Ovary (tissue), 10 donors: ENCODE measurements at places on chromosomes 3 and 15. TPM values are rescaled to one million over a fixed set of nuclear protein-coding genes. Genes with fewer than 3 reads are reported as not detected.

DNA sequence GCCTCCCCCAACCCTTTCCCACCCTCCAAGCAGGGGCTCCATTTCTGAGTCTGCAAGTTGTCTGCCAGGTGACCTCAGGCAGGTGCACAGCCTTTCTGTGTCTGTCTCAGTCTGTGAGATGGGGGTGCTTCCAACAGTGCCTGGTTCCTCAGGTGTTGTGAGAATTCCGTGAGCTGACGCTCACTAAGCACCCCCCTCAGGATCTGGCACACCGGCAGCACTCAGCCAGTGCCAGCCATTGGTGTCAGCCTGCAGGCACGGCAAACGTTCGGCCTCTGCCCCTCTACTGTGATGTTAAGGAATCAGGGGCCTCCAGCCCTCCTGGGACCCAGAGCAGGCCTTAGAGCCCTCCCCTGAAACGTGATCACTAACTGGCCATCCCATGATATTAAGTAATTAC lies 2.4 kb downstream of the KLF15 start:
- no peak for DNase-seq
- H3K4me1 ChIP-seq, result peaks cover 30% of the 10 kb centered on the region
- no peak overlapping the region for H3K4me3 ChIP-seq
- no peaks in the 10 kb centered on the region for H3K36me3 ChIP-seq

GRCh38 chr15:53808058-53808706 lies 48.7 kb upstream of the WDR72 start:
- no peak overlapping the region for H3K27ac ChIP-seq
- no peaks in the 10 kb centered on the region for H3K4me1 ChIP-seq
- no peak overlapping the region for H3K4me3 ChIP-seq
- no peaks in the 10 kb centered on the region for H3K36me3 ChIP-seq
- no peak for DNase-seq

DNA sequence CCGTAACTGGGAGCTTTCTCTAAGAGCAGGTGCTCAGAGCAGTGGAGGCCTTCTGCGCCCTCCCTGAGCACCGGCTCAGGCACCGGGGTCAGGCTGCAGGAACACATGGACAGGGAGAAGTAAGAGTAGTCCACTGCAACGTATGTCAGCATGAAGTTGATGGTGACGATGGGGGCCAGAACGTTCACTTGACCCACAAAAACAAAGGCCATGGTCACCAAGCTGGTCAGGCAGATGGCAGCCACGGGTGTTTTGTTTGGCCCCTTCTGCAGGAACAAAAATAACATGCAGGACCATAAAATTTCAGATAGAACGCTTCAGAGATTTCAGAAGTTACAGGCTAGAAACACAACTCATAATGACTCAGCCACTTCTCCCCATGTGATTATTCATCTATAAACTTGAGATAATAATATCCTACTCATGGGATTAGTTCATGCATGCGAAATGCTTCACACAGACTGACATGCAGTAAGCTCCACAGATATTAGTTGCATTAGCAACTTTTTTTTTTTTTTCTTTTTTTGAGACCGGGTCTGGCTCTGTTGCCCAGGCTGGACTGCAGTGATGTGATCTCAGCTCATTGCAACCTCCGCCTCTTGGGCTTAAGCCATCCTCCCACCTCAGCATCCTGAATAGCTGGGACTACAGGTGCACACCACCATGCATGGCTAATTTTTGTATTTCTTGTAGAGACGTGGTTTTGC lies 52.2 kb upstream of the HEG1 start:
- H3K27me3 ChIP-seq, result no peaks in the 10 kb centered on the region
- H3K36me3 ChIP-seq, result no peaks in the 10 kb centered on the region
- no peaks in the 10 kb centered on the region for H3K4me1 ChIP-seq
- H3K27ac ChIP-seq, result no peak overlapping the region
- H3K4me3 ChIP-seq, result no peak overlapping the region

DNA sequence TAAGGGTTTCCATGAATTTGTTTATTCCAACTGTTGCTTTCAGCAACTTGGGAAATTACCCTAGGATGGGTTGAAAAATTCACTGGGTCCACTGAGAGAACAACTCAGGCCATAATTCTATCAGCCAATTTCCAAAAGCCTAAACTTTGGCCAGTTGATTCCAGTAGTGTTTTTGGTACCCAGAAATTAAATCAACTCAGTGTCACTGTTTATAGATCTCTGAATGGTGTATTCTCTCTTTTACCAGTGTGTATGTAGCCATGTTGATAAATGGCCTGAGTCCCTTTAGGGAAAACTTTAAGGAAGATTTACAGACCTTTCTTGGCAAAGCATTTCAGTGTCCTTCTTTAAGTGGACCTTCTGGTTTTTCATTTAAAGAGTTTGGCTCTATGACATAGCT lies 636.4 kb downstream of the OTOL1 start:
- H3K4me3 ChIP-seq, result no peak overlapping the region
- no peak overlapping the region for H3K27ac ChIP-seq
- H3K36me3 ChIP-seq, result no peaks in the 10 kb centered on the region
- no peak for DNase-seq
- no peaks in the 10 kb centered on the region for H3K27me3 ChIP-seq

GRCh38 chr3:196641333-196642054 lies 2.0 kb downstream of the NRROS start:
- no peak overlapping the region for H3K4me3 ChIP-seq
- H3K27ac ChIP-seq, result no peak overlapping the region
- DNase-seq, result no peak
- no peaks in the 10 kb centered on the region for H3K4me1 ChIP-seq
- H3K36me3 ChIP-seq, result no peaks in the 10 kb centered on the region

DNA sequence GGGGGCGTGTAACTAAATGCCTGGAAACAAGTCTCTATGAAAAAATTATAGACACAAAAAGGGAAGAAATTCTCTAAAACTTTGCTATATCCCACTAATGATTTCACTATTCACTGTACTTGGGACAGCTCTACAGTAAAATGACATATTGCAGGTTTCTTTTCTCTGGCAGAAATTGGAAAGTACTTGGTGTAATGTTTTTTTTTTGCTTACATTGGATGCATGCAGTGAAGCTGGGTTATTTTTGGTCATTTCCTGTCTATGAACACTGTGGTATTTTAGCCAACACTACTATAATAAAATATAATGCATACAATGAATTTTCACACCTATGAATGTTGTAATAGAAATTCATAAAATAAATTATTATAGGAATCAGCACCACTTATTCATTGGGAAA lies 109.7 kb downstream of the LRRC49 start:
- no peaks in the 10 kb centered on the region for H3K36me3 ChIP-seq

- peaks cover 2% of the 10 kb centered on the region for H3K4me1 ChIP-seq
- H3K36me3 ChIP-seq, result no peaks in the 10 kb centered on the region
- no peak overlapping the region for H3K4me3 ChIP-seq
- no peak overlapping the region for H3K27ac ChIP-seq
- H3K27me3 ChIP-seq, result no peaks in the 10 kb centered on the region
These were observed 114.3 kb upstream of the SEMA6D start for GRCh38 chr15:47603026-47603425.

DNA sequence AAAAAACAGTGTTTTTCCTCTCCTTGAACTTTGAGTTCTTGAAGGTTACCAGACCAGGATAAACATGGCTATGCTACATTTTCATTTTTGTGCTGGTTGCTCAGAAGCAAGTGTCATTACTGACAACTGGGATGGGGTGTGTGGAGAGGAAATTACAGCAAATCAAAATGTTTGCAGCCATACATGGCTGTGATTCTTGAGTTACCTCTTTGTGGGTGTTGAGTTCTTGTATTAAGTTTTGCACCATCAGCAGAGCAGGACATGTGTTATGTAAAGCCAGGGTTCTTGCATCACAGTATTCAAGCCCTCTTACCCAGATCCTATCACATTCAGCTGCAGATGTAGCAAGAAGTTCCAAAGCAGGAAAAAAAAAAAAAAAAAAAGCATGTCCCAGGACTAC lies 53.9 kb upstream of the ATOSA start:
- H3K4me3 ChIP-seq, result no peak overlapping the region
- no peaks in the 10 kb centered on the region for H3K36me3 ChIP-seq
- no peak for DNase-seq
- no peaks in the 10 kb centered on the region for H3K27me3 ChIP-seq
- H3K4me1 ChIP-seq, result peaks cover 5% of the 10 kb centered on the region

GRCh38 chr3:122088531-122088930 lies 33.4 kb downstream of the CD86 start:
- no peaks in the 10 kb centered on the region for H3K36me3 ChIP-seq
- no peaks in the 10 kb centered on the region for H3K4me1 ChIP-seq
- H3K27me3 ChIP-seq, result no peaks in the 10 kb centered on the region
- no peak overlapping the region for H3K4me3 ChIP-seq

DNA sequence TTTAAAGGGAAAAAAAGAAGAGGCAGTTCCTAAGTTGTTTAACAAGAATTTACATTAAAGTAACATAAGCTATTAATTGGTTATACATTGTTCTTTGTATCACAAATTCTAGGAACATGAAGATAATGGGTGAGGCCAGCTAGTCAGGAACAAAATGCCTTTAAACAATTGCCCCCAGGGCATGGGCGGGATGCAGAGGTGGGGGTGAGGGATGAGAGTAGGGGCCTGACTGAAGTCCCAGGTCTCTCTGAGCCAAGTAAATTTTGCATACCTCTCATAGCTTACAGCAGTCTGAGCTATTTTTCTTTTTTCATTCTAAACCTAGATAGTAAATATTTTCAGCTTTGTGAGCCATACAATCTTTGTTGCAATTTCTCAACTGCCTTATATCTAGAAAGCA lies 77.8 kb upstream of the RNU6-1 start:
- no peak overlapping the region for H3K4me3 ChIP-seq
- no peaks in the 10 kb centered on the region for H3K27me3 ChIP-seq
- no peak for DNase-seq
- no peaks in the 10 kb centered on the region for H3K36me3 ChIP-seq
- H3K27ac ChIP-seq, result no peak overlapping the region
- H3K4me1 ChIP-seq, result peaks cover 16% of the 10 kb centered on the region

DNA sequence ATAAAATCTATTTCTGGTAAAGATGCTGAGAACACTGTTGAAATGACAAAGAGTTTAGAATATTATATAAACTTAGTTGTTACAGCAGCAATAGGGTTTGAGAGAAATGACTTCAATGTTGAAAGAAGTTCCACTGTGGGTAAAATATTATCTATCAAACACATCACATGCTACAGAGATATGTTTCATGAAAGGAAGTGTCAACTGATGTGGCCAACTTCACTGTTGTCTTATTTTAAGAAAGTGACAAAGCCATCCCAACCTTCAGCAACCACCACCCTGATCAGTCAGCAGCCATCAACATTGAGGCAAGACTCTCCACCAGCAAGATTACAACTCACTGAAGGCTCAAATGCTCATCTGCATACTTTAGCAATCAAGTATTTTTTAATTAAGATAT lies 20.2 kb downstream of the TMEM39A start:
- no peak for DNase-seq
- no peak overlapping the region for H3K4me3 ChIP-seq
- no peaks in the 10 kb centered on the region for H3K4me1 ChIP-seq
- no peaks in the 10 kb centered on the region for H3K36me3 ChIP-seq
- H3K27ac ChIP-seq, result no peak overlapping the region

GRCh38 chr15:93152951-93153350 lies 63.9 kb upstream of the RGMA start:
- H3K27me3 ChIP-seq, result no peaks in the 10 kb centered on the region
- peaks cover 10% of the 10 kb centered on the region for H3K4me1 ChIP-seq
- H3K4me3 ChIP-seq, result no peak overlapping the region
- DNase-seq, result peak; percentile 95

- no peak overlapping the region for H3K4me3 ChIP-seq
- DNase-seq, result no peak
- no peaks in the 10 kb centered on the region for H3K27me3 ChIP-seq
These were observed 392.6 kb upstream of the THBS1 start for GRCh38 chr15:39188314-39188713.

DNA sequence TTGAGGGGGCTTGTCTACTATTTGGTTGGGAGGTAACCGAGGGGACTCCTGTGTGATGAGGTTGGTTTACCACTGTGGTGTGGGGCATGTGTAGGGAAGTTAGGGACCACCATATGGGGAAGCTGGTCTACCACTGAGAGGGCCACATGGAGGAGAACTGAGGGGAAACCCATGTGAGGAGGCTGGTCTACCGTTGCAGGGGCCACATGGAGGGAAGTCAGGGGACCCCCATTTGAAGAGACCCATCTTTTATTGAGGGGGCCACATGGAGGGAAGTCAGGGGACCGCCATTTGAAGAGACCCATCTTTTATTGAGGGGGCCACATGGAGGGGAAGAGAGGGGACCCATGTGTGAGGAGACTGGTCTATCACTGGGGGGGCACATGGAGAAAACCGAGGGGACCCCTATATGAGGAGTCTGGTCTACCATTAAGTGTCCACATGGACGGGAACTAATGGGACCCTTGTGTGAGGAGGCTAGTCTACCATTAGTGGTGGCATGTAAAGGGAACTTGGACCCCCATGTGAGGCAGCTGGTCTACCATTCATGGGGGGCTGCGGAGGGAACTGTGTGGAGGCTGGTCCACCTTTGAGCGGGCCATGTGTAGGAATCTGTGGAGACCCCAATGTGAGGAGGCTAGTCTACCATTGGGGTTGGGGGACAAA lies 165.5 kb downstream of the FBLN2 start:
- no peaks in the 10 kb centered on the region for H3K27me3 ChIP-seq
- peak; percentile 1 for DNase-seq
- H3K27ac ChIP-seq, result no peak overlapping the region
- no peak overlapping the region for H3K4me3 ChIP-seq

- no peak for DNase-seq
- H3K4me3 ChIP-seq, result peak overlapping the region; percentile 25
- H3K27ac ChIP-seq, result no peak overlapping the region
- H3K4me1 ChIP-seq, result no peaks in the 10 kb centered on the region
- H3K27me3 ChIP-seq, result no peaks in the 10 kb centered on the region
- no peaks in the 10 kb centered on the region for H3K36me3 ChIP-seq
These were observed 597 bp downstream of the P2RY12 start for GRCh38 chr3:151383956-151384355.

- H3K4me3 ChIP-seq, result no peak overlapping the region
- no peak for DNase-seq
- no peaks in the 10 kb centered on the region for H3K36me3 ChIP-seq
These were observed 6.5 kb downstream of the PBRM1 start for GRCh38 chr3:52679199-52679538.

- H3K36me3 ChIP-seq, result no peaks in the 10 kb centered on the region
- no peak overlapping the region for H3K4me3 ChIP-seq
- H3K4me1 ChIP-seq, result no peaks in the 10 kb centered on the region
- H3K27ac ChIP-seq, result no peak overlapping the region
These were observed 81.8 kb upstream of the NANOGP8 start for GRCh38 chr15:35166730-35167359.

GRCh38 chr15:66239514-66239913 lies 14.0 kb downstream of the MEGF11 start:
- no peak overlapping the region for H3K4me3 ChIP-seq
- no peaks in the 10 kb centered on the region for H3K4me1 ChIP-seq
- DNase-seq, result no peak
- H3K27ac ChIP-seq, result no peak overlapping the region
- no peaks in the 10 kb centered on the region for H3K36me3 ChIP-seq
- H3K27me3 ChIP-seq, result no peaks in the 10 kb centered on the region

HTD2 gene
- 11.3 TPM for polyA plus RNA-seq

CADPS gene
- 0.90 TPM for polyA plus RNA-seq

WDR53 gene
- polyA plus RNA-seq, result 13.1 TPM

SCN11A gene
- 0.30 TPM for polyA plus RNA-seq

RFTN1 gene
- polyA plus RNA-seq, result 63.1 TPM

PTX3 gene
- 3.0 TPM for polyA plus RNA-seq
